ENCODE measurements at places on chromosomes 1 and 21.

DNA sequence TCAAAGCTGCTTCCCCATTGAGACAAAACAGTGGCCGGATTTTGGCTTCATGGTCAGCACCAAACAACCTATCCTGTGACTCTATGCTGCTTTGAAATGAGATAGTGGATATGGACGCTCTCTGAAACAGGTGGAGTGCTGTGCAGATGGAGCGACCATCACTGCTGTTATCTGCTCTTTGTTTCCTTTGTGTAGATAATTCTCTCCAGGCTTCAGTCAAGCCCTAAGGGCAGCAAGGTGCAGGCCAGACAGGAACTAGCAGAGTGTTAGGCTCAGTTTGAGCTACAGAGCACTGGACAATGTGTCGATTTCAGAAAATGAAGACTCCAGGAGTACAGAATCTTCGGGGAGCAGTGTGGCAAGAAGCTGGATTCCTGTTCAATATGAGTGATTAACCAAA lies 4.8 kb upstream of the IRF6 start:
- DNase-seq, result no peak

GRCh38 chr1:47104816-47105215 lies 32.4 kb upstream of the CYP4A22 start:
- DNase-seq, result no peak

GRCh38 chr1:185734929-185735700 lies 924 bp downstream of the HMCN1 start:
- no peak for DNase-seq

DNA sequence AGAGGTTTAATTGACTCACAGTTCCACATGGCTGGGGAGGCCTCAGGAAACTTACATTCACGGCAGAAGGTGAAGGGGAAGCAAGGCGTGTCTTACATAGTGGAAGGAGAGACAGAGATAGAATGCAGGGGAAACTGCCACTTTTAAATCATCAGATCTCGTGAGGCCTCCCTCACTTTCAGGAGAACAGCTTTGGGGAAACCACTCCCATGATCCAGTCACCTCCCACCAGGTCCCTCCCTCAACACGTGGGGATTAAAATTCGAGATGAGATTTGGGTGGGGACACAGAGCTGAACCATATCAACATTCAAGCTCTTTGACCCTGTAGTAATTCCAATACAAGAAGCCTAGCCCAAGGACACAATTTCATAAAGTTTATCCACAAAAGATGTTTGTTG lies 13.7 kb downstream of the PIGP start:
- DNase-seq, result no peak

- no peak for DNase-seq
These were observed 33.5 kb upstream of the LAPTM5 start for GRCh38 chr1:30790850-30791778.

DNA sequence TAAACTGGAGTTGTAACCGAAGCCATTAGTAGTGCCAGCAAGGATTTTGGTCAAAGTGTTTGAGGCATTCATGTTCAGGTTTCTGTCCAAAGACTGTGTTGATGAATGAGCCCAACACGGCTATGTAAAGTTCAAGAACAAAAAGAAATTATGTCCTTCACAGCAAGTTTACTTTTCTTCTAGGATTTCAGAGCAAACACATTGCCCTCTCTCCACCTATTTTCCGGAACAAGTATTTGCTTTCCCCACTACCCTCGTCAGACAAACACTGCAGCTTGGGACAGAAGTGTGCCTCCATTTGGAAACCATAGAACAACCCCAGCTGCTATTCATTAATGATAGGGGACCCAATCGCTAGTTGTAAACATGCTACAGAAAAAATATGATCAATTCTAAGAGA lies 151.4 kb upstream of the C1orf105 start:
- no peak for DNase-seq

GRCh38 chr21:30986965-30987364 lies 51.3 kb downstream of the KRTAP19-8 start:
- DNase-seq, result no peak

- DNase-seq, result no peak
These were observed 173.2 kb downstream of the ROR1 start for GRCh38 chr1:63946866-63947491.

- no peak for DNase-seq
These were observed 302.3 kb downstream of the BACH1 start for GRCh38 chr21:29601047-29601446.

DNA sequence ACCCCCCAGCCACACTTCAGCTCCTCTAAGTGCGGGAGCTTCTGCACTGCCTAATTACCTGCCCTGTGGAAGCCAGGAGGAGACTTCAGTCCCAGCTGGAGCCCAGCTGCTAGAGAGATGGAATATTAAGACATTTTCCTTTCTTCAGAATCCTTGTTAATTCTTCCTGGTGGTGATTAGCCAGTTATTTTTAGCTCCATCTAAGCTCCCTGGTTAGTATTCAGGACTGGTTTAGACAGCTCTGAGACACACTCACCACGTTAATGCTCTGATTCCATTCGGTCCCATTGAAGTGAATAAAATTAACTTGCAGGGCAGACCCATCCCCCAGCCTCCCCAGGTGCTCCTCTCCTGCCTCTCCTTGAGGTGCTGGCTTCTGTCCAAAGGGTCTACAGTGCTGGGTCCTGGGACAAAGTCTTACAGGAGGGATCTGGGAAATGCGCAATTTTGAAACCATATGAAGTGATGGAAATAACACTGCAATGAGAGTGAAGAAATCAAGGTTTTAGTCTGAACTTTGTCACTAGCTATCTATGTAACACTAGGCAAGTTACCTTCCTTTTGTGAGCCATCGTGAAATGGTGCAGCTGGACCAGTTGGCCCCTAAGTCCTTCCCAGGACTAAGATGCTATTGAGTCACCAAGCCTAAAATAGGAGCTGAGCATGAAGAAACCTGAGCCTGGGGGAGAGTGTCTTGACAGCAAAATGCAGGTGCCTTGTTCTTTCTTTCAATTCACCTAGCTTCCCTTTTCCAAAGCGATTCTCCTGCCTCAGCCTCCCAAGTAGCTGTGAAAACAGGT lies 117.4 kb upstream of the ATP1A1 start:
- no peak for DNase-seq
